ENCODE measurements at places on chromosomes 4 and X.

DNA sequence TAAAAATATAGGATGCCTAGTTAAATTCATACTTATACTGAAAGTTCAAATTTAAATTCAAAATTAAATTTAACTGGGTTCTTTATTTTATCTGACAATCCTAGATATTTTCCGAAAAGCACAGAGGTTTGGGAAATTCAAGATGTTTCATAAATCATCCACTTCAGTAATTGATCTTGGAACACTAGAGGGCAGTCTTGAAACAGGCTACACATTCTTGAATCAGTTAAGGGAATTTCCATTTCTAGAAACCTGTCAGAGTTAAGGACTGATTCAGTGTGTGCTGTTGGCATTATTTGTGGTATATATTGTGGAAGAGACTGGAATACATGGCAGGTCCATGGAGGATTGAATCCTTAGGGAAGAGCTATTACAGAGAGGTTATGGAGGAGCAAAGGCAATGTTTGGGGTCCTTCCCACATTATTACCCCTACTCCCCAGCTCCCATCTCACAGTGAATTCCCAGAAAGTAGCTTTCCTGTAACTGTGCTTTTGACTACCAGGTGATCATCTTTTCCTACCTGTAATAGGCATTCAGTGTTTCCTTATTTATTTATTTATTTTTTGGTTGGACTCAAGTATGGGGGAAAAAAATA lies 92.9 kb downstream of the EGF start:
- DNase-seq: peak; percentile 63

GRCh38 chr4:31043382-31044062 lies 323.4 kb downstream of the PCDH7 start:
- no peak for DNase-seq

DNA sequence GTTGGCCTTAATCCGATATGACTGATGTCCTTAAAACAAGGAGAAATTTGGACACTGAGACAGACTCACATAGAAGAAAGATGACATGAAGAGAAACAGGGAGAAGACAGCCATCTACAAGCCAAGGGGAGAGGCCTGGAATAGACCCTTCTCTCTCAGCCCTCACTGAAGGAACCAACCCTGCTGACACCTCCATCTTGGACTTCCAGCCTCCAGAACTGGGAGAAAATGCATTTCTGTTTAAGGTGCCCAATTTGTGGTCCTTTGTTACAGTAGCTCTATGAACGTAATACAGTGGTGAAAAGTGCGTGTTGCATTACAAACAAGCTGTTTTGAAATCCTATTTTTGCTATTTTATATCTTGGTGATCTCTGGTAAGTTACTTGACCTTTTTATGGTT lies 343.6 kb downstream of the ARHGAP10 start:
- DNase-seq: no peak

GRCh38 chr4:16952462-16952871 lies 54.0 kb upstream of the LDB2 start:
- no peak for DNase-seq

GRCh38 chr4:182604161-182604622 lies 313.0 kb downstream of the DCTD start:
- no peak for DNase-seq

GRCh38 chrX:23062359-23062758 lies 62.6 kb downstream of the DDX53 start:
- no peak for DNase-seq

- DNase-seq: peak; percentile 7
Measured at GRCh38 chr4:86778175-86778574, 71.0 kb downstream of the SLC10A6 start.

DNA sequence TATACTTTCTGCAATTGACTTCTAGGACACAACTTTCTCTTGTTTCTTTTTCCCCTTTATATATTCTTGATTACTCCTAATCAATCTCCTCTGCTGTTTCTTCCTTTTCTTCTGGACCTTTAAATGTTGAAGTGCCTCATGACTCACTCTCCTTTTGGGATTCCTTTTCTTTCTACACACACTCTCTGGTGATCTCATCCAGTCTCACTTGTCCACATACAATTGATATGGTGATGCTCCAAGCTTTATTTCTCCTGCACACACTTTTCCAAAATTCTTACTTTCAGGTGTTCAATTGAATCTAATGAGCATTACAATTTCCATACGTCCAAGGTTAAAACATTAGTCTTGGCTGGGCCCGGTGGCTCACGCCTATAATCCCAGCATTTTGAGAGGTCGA lies 794.8 kb upstream of the EPHA5 start:
- DNase-seq: no peak

DNA sequence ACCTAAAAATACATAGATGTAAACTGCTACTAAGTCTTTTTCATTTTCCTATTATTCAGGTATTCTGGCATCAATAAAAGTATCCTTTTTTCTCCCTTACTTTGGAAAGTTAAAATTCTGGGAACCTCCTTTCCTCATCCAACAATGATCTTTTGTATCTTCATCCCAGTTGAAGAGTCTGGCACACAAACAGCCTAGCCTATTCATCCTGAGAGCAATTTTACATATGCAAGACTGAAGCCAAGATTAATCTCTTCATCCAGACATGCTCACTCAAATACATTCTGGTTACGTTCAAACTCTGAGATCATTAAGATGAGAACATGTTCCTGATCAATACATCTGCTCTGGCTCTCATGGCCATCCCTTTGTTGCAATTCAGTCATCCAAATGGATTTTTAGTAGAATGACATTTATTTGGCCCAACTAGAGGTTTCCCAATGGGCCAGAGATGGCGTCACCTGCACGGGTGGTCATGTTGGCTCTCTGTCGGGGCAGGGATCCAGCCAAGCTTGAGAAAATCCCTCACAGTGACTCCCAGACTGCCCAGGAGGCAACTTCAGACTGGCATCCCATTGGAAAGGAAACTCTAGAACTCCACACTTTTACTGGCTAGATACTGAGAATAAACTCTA lies 135.3 kb upstream of the VCX2 start:
- peak; percentile 38 for DNase-seq

DNA sequence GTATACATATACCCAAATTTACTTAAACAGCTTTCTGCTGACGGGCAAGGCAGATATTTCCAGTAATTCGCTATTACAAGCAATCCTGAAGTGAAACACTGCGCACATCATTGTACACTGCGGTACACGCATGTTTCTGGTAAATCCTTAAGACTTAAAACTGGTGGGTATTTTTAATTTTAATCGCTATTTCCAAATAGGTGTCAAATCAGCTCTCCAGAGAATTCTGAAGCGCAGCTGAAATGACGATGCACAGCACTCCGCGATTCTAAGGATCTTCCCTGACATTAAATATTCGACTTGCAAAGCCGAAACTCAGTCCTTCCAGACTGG lies 361 bp downstream of the TMEM128 start:
- DNase-seq: peak; percentile 35

- DNase-seq: no peak
Measured at GRCh38 chr4:11468901-11469300, 40.2 kb upstream of the HS3ST1 start.

- DNase-seq: peak; percentile 62
Measured at GRCh38 chr4:95190751-95191436, 357.9 kb downstream of the UNC5C start.

DNA sequence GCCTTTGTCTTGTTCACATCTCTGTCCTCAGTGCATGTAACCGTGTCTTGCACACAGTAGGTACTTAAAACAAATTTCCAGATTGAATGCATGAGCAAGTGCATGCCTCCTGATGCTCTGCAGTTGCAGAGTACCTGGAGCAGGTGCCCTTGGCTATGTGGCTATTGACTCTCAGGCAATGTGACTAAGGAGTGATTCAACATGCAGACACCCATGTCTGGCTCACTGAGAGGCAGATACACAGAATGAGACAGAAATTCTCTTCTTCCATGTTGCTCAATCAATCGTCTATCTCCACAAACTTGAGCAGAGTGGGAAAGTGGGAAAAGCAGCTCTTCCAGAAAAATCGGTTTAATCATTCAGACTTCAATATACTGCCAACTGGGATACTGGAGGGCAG lies 111.0 kb downstream of the CHRDL1 start:
- DNase-seq: no peak

- DNase-seq: no peak
Measured at GRCh38 chrX:15206306-15206705, 63.6 kb downstream of the ASB9 start.

DNA sequence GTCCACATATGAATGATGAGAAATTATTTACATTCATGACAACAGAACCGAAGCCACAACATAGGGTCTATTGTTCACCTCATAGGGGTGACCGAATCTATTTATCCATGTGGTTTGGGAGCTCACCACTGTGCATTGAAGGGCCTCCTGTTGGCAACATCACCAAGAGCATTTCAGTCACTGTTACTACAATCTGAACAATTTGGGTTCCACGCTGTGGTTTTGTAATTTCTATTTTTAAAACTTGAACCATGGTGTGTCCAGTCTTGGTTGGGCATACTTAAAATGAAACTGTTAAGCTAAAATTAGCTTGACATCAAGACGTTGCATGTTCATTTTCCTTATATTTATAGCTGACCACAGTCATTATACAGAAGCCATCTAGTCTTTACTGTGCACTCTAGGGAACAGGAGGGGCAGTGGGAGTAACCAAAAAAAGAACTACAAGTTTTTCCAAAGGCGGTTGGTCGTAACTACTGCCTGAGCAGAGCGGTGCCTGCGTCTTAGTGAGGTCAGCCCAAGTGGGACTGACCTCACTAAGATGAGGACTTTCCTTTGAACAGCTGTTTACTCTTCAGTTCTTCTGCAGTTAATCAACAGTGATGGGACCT lies 192.1 kb downstream of the SPRY1 start:
- DNase-seq: peak; percentile 24

DNA sequence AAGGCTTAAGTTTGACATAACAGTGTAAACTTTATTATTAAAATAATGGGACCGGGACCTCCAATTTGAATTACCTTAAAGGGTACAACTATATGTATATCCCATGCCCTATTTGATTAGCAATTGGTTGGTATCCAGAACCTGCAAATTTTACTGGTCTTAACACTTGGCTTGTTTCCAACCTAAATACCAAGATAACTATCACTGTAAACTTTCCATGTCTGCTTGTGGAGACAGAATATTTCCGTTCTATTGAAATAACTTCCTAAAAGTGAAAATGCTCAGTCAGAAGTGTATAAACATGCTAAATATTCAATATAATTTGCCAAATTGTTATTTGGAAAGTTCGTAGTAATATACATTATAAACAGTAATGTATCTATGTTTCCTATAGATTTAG lies 154.0 kb downstream of the TMEM47 start:
- DNase-seq: no peak
